ENCODE measurements at places on chromosomes 6 and 20.
A peak's percentile ranks its signal among the peaks of the same experiment; 100 is the strongest.

DNA sequence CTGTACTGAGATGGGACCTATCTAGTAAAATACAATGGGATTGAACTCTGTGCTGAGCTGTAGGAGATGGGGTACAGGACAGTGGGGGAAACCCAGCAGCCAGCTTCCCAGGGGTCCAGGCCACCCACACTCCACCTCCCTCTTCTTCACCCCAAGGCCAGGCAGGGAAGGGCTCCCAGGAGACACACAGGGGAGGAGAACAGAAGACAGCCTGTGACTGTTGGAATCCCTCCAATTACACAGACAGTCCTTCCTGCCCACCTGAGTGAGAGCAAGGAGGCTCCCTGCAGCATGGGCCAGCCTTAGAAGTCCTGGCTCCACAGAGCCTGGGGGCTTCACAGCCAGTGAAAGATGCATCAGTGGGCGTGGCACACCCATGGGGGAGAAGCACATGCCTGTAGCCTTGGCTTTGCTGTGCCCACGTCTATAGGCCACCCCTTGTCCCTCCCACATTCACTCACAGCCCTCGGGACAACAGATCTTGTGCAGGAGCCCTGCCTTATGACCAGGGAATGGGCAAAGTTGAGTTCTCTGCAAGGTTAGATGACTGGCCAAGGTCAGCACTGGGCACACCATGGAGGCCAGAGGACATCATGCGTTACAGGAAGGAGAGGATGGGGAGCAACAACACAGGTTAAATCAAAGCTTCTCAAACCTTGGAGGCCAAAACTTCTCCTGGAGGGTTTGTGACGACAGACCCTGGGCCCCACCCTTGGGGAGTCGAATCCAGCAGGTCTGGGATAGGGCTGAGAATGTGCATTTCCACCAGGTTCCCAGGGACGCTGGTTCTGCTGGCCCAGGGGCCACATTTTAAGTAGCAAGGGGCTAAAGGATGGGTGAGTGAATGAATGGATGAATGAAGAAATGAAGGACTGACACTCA is 12.3 kb upstream of the CST7 start:
- DNase-seq = no peak

- no peak for DNase-seq
Observed at GRCh38 chr6:137045222-137045789, 541 bp upstream of the IL20RA start.

- no peak for DNase-seq
Observed at GRCh38 chr6:46736906-46737305, 1.7 kb upstream of the PLA2G7 start.

GRCh38 chr6:163648868-163649267 is 234.3 kb downstream of the QKI start:
- no peak for DNase-seq

GRCh38 chr20:12700701-12701100 is 308.1 kb upstream of the SPTLC3 start:
- DNase-seq = no peak

DNA sequence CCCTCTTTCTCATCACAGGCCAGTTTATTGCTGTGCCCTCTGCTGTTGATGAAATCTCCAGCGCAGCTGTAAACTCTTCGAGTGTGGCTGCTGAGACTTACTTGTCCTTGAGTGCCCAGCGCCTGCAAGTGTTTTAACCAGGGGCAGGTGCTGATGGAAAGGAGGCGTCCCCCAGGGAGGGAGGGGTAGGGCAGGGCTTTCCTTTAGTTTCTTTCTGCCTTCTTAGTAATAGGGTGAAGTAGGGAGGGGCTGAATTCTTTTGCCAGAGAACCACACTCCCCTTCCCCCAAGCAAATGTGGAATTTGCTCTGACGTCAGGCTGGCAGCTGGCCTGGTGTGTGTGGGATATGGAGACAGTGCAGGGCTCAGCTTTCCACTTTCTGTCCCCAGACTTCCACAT is 61.2 kb downstream of the IGF2R start:
- no peak for DNase-seq

GRCh38 chr6:160742090-160742489 is 40.0 kb downstream of the PLG start:
- DNase-seq = no peak

- no peak for DNase-seq
Observed at GRCh38 chr6:110064744-110065524, 86.8 kb downstream of the GPR6 start.

- DNase-seq = no peak
Observed at GRCh38 chr6:129849456-129849855, 11.7 kb downstream of the TMEM244 start.

GRCh38 chr6:56742122-56742791 is 99.6 kb upstream of the DST start:
- no peak for DNase-seq

DNA sequence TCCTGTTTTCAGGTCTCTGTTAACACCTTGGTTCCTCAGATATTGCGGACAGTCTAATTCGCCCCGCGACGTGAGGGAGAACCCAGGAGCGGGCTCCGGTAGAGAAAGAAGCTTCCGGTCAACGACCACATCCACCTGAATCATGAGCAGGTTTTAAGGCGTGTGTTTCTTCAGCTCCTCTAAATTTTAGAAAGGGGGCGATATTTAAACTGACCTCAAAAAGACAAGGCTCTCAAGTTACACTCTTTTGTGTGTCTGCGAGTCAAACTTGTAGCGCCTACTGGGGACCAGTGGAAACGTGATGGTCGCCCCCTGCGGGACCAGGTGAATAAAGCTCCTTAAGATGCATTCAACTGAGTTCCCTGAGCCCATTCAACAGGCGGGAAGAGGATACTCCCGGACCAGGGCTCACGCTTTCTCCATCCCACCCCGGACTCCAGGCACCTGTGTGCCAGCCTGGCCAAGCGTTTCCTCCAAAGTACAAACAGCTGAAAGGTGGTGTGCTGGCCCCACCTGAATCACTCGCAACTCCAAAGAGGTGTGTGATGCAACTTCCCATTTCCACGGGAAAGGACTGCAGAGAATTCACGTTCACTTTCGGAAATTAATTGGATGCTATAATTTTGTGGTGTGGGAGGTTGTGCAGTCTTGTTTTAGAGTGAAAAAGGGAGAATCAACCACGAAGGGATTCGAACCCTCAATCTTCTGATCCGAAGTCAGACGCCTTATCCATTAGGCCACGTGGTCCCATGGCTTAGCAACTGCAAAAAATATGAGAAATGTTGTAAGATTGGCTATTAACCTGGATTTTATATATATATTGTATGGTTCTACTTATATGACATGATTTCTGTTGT is 17.0 kb downstream of the GPX5 start:
- peak; percentile 33 for DNase-seq

GRCh38 chr20:11235058-11235457 is 561.3 kb upstream of the JAG1 start:
- DNase-seq = no peak

- DNase-seq = no peak
Observed at GRCh38 chr20:58787211-58788005, 63.3 kb downstream of the GNAS-AS1 start.

DNA sequence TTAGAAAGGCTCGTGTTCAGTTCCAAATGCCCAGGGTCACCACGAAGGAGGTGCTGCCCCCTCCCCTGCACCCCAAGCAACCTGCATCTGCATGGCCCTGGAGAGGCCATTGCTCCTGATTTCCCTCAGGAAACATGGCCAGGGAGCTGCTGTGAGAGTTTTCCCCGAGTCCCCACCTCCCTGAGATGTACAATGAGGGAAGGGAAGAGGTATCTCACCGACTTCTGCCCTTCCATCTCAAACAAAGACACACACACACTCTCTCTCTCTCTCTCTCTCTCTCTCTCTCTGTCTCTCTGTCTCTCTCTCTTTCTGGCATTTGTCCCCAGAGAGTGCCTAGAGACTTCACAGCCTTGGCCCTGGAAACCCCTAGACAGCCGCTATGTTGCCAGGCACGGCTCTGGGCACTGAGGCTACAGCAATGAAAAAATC is 120.4 kb downstream of the MRPL14 start:
- no peak for DNase-seq

DNA sequence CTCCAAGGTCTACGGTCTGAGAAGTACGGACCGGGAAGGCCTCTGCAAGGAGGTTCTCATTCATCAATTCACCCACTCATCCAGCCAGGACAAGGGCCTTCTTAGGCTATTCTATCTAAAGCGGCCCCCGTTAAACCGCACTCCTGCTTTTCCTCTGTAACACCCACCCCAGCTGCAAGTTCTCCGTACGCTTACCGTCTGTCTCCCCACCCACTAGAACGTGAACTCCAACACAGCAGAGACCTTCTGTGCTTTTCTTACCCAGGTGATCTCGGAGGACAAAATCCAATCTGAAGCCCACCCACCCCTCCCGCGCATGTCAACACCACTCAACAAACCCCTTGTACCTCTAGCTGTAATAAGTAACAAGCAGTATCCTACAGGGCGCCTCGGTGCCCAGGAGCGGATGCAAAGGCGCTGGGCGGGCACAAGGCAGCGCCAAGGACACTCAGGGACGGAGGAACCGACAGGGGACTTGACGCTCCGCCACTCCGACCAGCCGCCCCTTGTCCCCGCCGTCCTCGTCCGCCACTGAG is 351 bp downstream of the AURKA start:
- no peak for DNase-seq

GRCh38 chr6:158416883-158417759 is 104.9 kb downstream of the TULP4 start:
- DNase-seq = no peak

DNA sequence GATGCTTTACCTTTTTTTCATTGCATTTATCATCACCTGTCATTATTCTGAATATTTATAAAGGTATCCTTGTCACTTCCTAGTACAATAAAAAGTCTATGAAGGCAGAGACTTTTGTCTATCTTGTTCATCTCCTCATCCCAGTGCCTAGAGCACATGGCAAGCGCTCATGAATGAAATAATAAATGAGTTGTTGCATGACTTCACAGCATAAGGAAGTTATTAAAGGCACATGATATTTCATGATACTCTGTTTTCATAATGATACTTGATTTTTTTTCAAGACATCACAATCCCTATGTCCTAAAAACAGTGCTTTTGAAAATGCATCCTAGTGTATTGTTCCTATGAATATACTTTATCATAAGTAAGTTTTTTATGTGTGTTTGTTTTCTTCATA is 310.6 kb upstream of the RSPO3 start:
- DNase-seq = no peak

DNA sequence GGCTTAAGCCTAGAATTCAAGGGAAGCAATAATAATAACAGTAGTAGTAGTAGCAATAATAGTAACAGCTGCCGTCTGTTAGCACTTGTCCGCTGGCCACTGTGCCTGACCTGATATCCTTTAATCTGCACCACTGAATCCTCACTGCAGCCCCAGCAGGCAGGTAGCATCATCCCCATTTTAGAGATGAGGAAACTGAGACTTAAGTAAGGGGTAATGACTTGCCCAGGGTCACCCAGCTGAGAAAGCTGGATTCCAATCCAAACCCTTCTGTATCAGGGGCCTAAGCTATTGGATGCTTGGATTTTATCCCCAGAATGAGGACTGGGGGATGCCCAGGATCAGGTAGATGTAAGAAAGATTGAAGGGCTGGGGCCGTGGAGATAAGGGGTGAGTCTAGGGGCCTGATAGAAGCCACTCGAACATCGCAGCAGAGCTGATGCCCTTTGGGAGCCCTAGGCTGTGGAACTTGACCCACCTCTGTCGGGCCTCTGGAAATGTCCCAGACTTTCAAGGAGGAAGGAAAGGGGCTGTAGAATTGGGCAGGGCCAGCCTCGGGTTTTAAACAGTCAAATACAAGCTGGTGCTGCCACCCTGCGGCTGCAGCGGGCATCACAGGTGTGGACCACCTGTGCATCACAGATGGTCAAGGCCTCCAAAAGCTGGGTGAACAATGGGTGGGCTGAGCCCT is 102.1 kb upstream of the MYL9 start:
- peak; percentile 26 for DNase-seq

DNA sequence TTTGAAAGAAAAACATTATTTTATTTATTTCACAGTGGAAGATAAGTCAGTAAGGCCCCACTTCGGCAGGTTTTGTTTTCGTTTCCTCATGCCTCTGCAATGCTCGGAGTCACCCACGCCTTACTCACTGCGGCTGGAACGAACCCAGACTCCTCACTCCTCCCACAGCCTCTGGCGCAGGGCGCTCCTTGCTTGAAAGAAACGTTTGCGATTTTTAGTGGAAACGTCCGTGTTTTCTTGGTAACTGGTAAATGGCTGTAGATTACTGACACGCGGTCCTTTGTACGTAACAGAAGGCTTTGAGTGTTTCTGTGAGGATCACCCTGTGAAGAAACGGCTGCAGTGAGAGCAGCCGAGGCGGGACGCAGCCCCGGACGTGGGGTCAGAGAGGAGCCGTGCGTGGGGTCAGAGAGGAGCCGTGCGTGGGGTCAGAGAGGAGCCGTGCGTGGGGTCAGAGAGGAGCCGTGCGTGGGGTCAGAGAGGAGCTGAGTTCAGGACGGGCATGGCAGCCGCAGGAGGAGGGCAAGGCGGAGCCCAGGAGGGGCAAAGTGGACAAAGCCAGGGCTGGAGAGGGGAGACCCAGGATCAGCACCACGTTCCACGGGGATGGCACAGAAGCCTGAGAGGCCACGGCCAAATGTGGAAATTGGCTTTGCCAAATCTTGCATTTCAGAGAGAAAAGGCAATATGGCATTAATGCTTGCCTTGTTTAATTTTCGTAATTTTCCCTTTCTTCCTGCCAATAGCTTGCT is 198.6 kb upstream of the THBS2 start:
- no peak for DNase-seq

DNA sequence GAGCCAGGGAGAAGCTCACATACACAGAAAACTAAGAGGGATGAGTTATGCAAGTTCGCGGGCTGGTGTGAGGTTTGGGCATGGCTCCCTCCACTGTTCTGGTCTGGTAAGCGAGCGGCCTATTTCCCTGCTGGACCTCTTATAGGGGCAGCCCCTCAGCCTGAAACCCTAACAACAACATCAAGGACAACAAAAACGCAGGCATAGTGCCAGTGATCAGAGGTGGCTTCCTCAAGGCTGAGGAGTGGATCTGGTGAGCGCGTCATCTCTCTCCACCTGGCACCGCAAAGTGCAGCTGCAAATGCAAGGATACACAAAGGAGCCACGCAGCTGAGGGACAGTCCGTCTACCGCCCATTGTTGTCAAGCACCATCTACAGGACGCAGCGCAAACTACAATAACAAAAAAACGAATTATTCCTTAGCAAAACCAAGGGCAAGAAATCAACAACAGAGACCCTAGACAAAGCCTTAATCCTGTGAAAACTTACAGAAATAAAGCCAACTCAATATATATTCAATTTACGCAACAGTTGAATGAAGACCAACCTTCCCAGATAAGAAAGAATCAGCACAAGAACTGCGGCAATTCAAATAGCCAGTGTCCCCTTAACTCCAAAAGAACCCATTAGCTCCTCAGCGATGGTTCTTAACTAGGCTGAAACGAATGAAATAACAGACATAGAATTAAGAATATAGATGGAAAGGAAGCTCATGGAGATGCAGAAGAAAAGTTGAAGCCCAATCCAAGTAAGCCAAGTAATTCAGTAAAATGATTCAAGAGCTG is 9.2 kb upstream of the DEFB110 start:
- no peak for DNase-seq

DNA sequence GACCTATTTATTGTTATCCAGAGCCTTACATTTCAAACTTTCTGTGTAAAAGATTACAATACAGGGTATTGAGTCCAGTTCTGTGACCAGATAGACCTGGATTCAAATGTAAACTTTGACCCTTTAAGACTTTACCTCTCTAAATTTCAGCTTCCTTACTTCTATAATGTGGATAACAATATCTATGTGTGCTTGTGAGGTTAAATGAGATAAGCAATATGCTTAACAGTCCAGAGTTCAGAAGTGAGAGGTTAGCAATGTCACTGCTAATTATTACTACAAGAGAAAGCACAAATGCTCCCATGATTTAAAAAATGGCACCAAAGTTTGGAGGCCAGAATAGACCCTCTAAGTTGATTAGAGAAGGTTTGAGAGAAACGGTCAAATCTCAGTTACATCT is 27.5 kb downstream of the EPB41L2 start:
- no peak for DNase-seq

- DNase-seq = peak; percentile 45
Observed at GRCh38 chr20:24917797-24918578, 31.1 kb upstream of the CST7 start.

Measured in stimulated activated CD4-positive, alpha-beta T cell treated with anti-CD3 and anti-CD28 coated beads, Interleukin-12 subunit alpha, Interleukin-12 subunit beta, amount 100 ng/mL, for 48 hours (primary cell).